ENCODE measurements at places on chromosomes 16 and 17.

GRCh38 chr16:88672776-88673175, 9.9 kb upstream of the MVD start:
- DNase-seq, result no peak

DNA sequence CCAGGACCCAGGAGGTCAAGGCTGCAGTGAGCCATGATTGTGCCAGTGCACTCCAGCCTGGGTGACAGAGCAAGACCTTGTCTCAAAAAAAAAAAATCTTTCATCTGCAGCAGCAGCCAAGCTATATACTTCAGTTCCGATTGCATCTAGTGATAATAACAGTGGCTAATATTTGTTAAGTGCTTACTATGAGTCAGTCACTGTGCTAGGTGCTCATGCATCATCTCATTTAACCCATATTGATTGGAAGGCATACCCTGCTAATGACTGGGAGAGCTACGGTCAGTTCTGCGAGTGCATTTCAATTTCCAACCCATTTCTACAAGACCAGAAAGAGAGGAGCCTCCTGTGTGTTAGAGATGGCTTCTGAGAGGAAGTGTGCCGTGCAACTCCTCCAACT, 7.7 kb upstream of the TUBG2 start:
- no peak for DNase-seq

GRCh38 chr17:47989159-47989558, 18.2 kb downstream of the CDK5RAP3 start:
- no peak for DNase-seq

DNA sequence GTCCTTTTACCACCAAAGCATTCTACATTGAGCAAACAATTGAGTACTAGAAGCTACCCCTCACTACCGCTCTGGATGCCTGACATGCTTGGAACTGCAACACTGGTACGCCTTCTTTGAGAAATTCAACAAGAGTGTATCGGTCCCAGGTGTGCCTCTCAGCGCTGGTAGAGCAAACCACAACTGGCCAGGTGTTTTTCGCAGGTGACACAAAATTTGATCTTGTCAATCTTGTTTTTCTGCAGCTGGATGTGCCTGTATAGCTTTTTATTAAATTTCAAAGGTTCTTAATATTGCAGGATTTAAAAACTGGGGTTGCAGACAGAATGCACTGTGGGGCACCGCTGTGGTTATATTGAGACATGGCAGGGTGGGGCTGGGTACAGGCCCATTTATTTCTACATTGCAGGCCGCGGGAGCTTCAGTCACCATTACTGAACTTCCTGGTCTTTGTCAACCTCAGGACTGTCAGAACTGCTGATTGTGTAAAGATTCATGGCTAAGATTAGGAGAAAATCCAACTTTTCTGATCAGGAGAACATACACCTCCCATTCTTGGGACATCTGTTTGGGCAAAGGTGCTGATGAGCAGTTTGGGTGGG, 4.5 kb upstream of the SNX20 start:
- no peak for DNase-seq

DNA sequence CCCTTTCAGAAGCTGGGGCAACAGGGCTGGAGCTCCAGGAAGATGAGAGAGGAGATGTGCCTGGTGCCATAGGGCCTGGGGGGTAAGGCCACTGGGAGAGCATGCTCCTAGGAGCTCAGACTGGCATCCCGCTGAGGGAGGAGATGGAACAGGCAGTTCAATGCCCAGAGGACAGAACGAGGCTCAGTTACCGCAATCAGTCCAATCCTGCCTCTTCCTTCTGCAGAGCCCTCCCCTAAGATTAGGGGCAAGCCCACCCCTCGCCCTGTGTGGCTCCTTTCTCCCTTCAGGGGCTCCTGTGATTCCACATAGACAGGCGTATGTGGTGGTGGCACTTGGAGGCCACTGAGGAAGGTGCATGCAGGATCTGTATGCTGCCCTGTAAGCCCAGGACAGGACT, 2.4 kb downstream of the CCDC42 start:
- no peak for DNase-seq
